ENCODE measurements at places on chromosomes 4 and X.
A peak's percentile ranks its signal among the peaks of the same experiment; 100 is the strongest.

GRCh38 chr4:42149004-42149403, 3.5 kb downstream of the BEND4 start:
- DNase-seq, result no peak

DNA sequence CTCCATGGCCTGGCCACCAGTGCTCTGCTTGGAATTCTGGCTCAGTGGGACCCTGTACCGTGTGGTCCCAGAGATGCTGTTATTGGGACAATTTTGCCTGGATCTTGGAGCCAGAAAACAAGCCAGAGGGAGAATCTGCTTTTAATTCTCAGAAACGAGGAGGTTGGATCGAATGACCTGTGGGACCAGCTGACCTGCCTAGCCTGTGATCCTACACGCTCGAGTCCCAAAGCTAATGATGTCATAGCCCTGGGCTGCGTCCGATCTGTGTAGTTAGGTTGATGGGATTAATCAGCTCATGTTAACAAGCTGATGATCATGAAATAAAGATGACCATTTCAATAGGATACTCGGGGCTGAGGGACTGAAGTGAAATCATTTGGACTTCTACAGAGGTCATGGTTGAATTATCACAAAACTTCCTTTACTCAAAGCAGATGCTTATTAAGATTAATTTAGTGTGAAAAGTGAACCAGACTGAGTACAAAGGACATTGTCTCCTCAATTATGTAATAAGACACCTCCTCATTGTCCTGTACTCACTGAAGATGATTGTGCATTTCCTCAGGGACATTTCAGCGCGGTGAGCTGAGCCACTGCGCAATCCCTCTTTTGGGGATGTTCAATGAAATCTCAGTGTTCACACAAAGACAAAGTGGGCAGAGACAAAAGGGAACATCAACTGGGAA, 51.9 kb upstream of the STX18 start:
- DNase-seq, result no peak

GRCh38 chr4:110271986-110272385, 73.6 kb upstream of the ELOVL6 start:
- no peak for DNase-seq

- no peak for DNase-seq
Measured at GRCh38 chr4:91288702-91289311, 1015.0 kb upstream of the GRID2 start.

DNA sequence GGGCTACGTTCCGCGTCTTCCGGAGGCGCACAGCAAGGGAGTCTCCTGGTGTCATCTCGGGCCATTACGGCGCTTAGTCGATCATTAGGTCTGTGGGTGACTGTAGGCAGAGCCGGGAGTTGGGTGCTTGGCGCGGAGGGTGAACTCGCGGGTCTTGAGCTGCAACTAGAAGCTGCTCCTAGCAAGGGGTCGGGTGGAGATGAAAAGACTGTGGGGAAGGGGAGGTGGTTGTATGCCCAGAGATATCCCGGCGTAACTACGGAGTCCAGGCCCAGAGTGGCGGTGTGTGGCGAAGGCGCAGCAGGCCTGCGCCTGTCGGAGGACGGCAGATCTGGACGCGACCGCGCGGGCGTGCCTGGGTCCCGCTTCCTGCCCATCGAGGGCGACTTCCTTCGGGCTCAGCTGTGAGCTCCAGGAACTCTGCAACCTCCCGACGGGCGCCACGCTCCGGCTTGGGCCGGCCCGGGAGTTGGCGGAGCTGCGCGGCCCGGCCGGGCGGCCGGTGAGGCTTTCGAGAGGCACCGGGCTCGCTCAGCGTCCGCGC, 2.7 kb upstream of the NKX3-2 start:
- DNase-seq, result no peak

- no peak for DNase-seq
Measured at GRCh38 chrX:38975368-38975942, 174.2 kb downstream of the MID1IP1 start.

DNA sequence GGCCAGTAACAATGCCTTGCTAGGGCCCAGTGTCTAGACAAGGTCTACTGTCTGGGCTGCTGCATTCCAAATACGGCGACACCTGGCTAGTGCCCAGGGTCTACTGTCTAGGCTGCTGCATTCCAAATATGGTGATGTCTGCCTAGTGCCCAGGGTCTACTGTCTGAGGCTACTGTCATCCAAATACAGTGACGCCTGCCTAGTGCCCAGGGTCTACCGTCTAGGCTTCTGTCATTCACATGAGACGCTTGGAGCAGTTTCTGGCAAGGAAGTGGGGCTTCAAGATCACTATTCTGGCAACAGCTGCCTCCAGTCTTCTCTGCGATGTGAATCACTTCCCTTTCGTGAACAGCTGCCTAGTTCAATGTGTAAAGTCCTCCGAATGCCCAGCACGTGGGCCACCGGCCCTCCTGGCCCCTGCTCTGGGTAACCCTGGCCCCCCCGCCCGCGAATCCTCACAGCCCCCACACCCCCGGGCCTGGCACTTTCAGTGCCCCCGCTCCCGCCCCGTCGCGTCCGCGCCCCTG, 12.7 kb downstream of the ACOX3 start:
- peak; percentile 11 for DNase-seq

- DNase-seq, result no peak
Measured at GRCh38 chr4:929096-929765, 2.9 kb downstream of the GAK start.

- no peak for DNase-seq
Measured at GRCh38 chr4:30696191-30696590, 24.0 kb upstream of the PCDH7 start.

DNA sequence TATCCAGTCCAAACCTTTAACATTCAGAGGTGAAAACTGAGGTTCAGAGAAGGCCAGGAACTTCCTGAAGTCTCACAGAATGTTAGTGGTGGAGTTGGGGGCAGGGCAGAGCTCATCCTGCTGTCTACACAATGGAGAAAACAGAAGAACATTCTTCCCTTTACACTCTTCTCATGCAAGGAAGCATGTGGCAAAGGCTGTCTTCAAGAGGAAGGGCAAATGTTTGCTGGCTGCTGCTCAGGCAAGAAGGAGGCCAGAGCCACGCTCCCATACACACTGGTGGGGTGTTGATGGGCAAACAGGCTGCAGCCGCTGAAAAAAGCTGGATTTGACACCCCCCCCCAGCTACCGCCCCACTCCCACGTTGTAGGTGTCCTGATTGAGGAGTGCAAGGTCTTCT, 32.5 kb downstream of the HMGB3 start:
- DNase-seq, result no peak
